NK-92 treated with Interleukin-12 subunit alpha and Interleukin-12 subunit beta, amount 100 ng/mL, for 24 hours (cell line): ENCODE measurements at places on chromosomes 4 and X.

DNA sequence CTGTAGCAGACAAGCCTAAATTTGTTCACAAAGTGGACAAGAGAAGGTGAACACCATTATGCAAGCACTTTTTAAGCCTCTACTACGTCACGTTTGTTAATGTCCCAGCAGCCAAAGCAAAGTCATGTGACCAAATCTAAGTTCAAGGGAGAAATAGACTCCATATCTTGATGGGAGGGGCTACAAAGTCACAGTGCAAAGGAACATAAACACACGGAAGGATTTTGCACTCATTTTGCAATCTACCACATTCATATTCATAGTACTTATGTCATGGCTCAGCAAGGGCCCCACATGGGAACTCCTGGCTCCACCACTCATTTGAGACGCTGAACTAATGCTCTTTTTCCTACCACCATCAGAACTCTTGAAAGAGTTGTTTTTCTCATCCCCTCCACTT is 139.0 kb upstream of the JADE1 start:
- DNase-seq, result no peak

- no peak for DNase-seq
Observed at GRCh38 chr4:107718351-107718965, 1.6 kb downstream of the PAPSS1 start.

DNA sequence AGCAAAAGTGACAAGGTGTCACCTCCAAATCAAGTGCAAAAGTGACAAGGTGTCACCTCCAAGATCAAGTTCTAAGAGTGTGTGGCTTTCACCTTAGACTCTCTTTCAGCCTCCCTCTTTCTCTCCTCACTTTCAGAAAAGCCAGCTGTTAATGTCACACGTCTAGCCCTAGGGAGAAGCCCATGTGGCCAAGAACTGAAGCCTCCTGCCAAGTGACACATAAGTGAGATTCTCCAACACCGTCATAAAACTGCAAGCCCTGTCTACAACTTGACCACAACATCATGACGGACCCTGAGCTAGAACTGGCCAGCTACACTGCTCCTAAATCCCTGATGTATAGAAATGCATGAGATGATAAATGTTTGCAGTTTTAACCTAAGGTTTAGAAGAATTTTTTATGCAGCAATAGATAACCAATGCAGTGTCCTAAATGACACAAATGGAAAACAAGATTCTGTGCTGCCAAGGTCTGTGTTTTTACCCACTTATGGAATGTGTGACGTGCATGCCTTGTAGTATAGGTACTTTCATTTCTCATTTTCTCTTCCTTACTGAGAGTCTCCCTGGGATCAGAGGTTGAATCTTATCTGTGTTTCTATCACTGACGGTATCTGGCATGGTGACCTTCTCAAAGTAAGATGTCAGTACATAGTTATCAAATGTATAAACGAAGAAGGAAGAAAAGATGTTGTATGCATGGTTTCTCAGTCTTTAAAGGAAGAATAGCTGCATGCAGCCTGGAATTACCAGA is 25.0 kb downstream of the NLGN4X start:
- DNase-seq, result no peak

DNA sequence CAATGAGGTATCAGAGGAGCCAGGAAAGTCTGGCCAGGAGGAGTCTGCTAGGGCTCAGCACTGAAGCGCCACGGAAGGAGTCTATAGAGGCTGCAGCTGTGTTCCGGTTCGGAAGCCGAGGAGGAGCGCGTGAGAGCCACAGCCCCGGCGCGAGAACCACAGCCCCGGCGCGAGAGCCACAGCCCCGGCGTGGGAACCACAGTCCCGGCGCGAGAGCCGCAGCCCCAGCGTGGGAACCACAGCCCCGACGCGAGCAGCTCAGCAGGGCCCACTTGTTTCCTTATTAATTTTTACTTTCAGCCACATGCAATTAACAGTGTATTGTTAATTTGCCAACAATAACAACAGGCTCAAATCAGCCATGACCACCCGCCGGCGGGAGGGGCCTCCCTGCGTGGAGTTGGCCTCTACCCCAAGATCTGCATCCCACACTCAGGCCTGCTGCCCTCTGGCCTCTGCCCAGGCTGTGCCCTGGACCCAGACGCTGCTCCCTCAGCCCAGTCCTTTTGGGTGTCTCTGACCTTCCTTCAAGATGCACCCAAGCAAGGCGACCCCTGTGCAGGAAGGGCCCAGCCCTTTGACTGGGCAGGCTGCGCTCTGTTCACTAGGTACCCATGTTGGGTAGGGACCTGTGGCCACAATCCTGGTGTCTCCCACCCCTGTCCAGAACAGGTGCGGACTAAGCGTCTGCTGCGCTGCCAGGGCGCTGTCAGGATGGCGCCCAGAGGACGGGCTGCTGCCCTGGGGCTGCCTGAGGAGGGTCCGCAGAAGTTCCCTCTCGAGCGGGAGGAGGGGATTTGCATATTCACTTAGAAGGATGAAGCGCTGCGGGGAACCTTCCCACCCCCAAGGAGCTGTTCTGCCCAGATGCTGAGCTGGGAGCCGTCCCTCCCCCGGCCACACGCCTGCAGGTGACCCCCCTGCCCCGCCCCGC is 113.8 kb downstream of the ADRA2C start:
- DNase-seq, result no peak

GRCh38 chrX:123263270-123263669 is 79.2 kb downstream of the GRIA3 start:
- DNase-seq, result no peak

DNA sequence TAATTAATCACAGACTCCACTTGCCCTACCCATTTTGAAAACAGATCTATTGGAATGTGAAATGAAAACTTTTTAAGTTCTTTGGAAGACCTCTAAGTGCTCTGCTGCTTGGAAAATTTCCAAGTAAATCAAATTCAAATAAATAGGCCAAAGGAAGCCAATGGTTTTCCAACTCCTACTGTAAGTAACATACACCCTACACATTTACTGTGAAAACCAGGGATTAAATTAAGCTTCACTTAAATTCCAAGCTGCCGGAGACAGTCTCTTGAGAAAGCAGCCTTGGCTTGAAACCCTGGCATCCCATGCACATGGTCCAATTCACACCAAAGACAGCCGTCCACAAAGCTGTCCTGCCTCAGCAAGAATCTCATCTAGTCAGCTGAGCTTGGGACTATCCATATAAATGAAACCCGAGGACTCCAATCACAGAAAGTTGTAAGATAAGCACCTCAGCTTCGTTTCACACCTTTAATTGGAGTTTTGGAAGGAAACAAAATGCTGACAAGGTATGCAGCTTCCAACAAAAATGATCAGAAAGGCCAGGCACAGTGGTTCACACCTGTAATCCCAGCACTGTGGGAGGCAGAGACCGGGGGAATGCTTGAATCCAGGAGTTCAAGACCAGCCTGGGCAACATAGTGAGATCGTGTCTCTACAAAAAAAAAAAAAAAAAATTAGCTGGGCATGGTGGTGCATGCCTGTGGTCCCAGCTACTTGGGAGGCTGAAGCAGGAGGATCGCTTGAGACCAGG is 88.6 kb downstream of the APBB2 start:
- DNase-seq, result no peak

GRCh38 chrX:9676306-9676705 is 89.3 kb downstream of the GPR143 start:
- no peak for DNase-seq

DNA sequence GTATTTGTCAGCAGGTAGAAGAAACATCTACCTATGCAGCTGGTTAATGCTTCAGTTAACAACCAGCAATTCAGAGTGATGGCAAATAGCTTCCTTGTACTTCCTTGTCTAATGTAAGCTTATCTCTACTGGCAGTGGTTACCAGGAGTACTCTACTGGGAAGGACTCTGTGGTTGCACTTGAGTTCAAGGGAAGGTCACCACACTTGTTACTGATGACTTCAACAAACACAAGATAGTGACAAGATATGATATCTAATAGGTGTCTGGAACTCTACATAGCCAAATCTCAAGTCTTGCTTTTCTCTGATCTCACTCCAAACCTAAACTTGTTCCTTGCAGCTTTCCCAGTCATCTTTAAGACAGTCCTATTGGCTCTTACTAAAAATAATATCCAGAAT is 1644.9 kb upstream of the TENM3 start:
- DNase-seq, result no peak

- no peak for DNase-seq
Observed at GRCh38 chr4:83369831-83370639, 35.4 kb upstream of the HPSE start.

GRCh38 chrX:74534569-74535038 is 79.8 kb downstream of the RLIM start:
- no peak for DNase-seq

DNA sequence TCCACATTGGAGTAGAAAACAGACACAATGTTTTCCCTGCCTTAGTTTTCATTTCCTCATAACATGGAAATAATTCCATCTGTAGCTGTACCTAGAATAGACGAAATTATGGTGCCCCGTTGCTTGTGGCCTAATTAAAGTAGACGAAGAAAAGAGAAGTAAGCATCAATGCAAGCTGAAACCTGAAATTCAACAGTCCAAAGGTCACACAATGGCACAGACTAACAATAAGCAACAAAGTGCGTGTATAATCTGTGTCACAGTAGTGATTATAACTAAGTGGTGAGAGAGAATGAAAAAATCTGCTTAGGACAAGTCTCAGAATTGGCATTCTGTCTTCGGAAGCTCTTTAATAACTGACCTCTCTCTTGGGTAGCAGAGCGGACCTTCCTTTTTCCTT is 24.3 kb downstream of the MAGEB17 start:
- no peak for DNase-seq

- no peak for DNase-seq
Observed at GRCh38 chr4:147160908-147161513, 215.3 kb upstream of the TTC29 start.

DNA sequence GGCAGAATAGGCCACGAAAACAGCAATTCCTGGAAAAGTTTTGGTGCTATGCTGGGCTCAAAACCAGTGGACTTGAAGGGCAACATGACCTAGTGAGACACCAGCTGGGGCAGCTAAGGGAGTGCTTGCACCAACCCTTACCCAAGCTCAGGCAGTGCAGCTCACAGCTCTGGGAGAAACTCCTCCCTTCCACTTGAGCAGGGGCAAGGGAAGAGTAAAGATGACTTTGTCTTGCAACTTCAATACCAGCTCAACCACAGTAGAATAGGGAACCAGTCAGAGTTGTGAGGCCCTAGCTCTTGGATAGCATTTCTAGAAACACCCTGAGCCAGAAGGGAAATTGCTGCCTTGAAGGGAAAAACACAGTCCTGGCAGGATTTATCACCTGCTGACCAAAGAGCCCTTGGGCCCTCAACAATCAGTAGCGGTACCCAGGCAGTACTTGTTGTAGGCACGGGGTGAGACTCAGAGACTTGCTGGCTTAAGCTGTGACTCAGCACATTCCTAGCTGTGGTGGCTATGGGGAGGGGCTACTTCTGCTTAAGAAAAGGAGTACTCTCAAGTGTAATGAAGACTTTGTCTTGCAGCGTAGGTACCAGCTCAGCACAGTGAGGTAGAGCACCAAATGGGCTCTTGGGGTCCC is 19.7 kb upstream of the ABCG2 start:
- no peak for DNase-seq

DNA sequence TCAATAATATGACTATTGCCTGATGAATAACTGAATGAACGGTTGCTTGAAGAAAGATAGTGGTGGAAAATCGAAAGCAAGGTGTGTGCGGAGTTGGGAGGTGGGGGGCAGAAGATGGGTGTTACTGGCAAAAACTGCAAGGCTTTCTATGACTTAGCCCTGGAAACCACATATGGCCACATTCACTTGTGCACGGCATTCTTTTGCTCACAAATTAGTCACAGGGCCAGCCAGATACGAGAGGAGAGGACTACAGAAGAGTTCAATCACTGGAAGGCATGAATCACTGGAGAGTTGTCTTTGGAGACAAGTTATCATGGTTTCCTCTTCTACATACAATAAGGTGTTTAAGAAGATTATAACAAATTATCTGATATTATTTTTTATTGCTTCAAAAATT is 626.5 kb upstream of the CPEB2 start:
- no peak for DNase-seq

DNA sequence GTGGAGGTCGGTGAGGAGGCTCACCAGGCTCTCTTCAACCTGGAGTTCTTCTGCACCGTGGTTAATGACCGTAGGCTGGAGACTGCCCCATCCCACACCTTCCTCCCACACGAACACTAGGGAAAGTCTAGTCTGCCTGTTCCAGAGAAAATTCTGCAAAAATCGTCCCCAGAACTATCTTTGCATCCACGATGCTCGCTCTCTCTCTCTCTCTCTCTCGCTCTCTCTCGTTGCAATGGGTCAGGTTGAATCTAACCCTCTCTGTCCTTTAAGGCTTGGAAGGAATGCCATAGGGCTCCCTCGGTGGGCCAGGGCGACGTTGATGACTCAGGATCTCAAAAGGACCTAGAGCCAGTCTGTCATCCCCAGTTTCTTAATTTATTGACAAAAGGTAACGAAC is 111.4 kb downstream of the DCTD start:
- no peak for DNase-seq

GRCh38 chrX:68719181-68719903 is 71.9 kb downstream of the STARD8 start:
- DNase-seq, result no peak

DNA sequence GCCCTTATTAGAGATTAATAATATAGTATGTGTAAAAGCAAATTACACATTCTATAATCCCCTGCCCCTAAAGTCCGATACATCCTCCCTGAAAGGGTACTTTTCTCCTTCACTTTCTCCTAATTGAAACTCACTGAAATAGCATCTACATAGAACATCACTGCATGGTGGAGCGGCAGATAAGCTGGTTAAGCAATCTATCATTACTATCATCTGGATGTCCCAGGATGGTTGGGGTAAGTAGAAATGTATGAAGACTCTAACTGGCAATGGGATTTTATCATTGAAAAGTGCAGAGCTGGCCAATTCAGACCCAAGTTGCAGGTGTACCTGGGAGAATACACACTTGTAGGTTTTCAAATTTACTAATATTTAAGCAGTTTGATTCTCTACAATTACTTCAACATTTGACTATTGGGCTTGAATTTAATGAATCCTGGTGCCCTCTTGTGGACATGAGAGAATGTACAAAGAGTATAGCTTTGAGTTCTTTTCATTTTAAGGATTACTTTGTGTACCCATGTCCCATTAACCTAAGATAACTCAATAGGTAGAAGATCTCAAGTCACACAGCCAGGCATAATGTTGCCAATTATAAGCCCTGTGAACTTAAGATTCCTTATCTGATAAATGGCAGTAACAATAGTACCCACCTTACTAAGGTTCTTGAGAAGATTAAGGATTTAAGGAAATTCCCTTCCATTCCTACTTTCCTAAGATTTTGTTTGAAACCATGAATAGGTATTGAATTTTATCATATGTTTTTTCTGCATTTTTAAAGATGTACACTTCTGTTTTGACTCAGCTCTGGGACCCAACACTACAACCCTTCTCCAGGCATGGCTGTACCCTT is 69.8 kb downstream of the SHROOM3 start:
- no peak for DNase-seq

DNA sequence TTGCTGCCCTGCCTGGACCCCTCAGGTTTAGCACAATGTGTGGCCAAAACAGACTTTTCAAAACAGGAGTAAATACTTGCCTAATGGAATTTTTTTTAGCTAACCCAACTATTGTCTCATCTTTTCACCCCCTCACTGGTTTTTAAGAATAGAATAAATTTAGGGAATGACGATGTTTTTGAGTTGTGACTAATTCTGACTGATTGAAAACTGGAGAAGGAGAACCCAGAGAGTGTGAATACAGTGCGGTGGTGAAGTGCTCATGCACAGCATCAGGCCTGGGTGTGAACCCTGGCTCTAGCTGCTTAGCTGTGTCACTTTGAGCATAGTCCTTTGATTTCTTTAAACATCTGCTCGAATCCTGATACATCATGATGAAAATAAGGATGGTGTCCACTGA is 10.5 kb downstream of the ANTXR2 start:
- DNase-seq, result no peak
